ENCODE measurements at places on chromosomes 2 and 18.

DNA sequence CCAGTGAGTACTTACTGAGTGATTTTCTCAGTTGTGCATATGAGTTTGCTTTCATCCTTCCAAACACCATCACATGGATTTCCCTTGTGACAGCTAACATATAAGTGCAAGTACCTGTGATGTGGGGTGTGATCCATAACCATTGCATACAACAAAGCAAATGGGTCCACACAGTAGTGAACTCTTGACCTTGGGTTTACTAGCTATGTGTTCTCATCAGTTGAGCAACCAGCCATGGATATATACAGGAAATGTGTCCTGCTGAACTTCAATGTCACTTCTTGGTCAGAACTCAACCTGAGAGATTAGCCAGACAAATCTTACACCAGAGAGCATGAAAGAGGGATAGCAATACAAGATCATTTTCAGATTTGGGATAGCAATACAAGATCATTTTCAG, 420.9 kb upstream of the KCNH7 start:
- no peak for DNase-seq

- DNase-seq = no peak
These were observed 33.7 kb downstream of the G6PC2 start for GRCh38 chr2:168934826-168935225.

- DNase-seq = no peak
These were observed 40.8 kb upstream of the ARHGAP15 start for GRCh38 chr2:143088388-143088787.

- DNase-seq = no peak
These were observed 165.7 kb upstream of the SLC14A2 start for GRCh38 chr18:45449418-45450227.

- DNase-seq = no peak
These were observed 157.0 kb upstream of the SH3BP4 start for GRCh38 chr2:234794866-234795265.

- DNase-seq = no peak
These were observed 193.3 kb downstream of the FSHR start for GRCh38 chr2:48961009-48961408.

DNA sequence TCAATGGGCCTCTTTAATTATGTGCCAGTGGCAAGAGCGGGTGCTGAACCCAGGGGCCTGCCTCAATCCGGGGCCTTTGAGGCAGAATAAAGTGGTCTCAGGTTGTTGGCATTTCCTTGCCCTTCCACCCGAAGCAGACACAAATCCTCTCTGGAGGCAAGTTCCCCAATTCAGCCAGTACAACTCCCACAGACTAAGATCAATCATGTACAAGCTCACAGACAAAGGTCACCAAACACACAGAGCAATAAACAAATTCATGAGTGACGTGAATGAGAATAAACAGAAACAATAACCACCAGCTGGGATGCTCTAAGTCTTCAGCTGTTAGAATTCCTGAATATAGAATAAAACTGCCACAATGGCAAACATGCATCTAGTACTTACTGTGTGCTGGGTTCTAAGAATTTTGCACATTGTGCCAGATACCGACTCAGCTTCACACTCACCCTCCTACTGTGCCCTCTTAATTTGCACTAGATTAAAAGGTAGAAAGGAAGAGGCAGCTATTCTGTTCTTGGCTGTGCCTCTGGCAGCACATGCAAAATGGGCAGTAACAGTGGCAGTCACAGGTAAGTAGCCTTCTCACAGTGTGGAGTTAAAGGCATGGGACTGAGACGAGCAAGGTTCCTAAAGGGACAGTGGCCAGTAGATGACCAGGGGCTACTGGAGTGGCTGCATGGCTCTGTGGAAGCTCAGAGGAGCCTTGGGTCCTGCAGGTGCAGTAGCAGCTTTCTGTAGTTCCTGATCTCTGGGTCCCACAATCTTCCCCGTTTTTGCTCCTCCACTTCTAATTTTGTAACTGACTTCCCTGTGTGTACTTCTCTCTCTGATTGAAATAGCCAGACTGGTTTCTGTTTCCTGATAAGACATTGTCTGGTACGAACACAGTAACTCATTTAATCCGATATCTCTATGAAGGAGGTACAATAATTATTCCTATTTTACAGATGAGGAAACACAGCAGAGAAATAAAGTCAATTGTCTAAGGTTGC, 34.6 kb upstream of the IL1B start:
- no peak for DNase-seq

DNA sequence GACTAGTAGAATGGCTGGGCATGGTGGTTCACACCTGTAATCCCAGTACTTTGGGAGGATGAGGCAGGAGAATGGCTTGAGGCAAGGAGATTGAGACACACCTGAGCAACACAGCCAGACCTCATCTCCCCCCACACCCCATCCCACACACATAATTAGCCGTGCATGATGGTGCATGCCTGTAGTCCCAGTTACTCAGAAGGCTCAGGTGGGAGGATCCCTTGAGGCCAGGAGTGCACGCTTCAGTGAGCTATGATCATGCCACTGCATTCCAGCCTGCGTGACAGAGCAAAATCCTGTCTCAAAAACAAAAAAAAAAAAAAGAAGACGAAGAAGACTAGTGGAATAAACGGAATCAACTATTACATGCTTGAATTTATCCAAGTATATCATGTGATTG, 150.0 kb downstream of the STK39 start:
- DNase-seq = no peak

GRCh38 chr2:183248866-183249567, 124.8 kb downstream of the NUP35 start:
- DNase-seq = no peak

DNA sequence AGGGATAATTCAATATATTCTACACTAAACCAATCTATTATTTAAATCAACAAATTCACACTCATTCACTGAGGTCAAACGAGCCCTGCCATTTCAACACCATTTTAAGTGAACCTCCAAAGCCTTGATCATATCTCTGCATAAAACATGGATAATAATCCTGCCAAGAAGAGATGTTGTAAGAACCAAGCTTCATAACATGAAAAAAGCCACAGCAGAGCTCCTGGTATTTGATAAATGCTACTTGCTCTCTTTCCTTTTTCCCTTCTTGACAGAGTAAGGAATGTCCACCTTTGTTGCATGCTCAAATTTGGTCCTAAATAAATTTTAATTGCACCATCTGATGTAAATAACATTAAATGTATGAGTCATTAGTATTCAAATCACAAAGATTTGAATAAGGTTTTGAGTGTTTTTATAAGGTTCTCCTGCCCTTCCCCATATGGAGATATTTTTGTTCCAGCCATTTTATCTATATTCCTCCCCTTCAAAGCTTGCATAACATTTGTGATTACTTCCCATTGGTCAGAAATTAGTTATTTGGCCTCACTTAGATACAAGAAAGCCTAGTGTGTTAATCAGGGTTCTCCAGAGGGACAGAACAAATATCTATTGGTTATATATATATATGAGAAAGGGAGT, 318.8 kb downstream of the RND3 start:
- DNase-seq = no peak

GRCh38 chr2:149075853-149076252, 37.4 kb downstream of the LYPD6B start:
- no peak for DNase-seq

GRCh38 chr2:157325786-157326185, at the start of gene ERMN:
TSS of gene ERMN (minus strand) at chr2:157325824. CDS start at chr2:157325642, 182 bp downstream.
- no peak for DNase-seq

GRCh38 chr2:10410001-10410822, 37.9 kb downstream of the ODC1 start:
- DNase-seq = no peak

- no peak for DNase-seq
These were observed 260.8 kb downstream of the RDH14 start for GRCh38 chr2:18299423-18300212.

- DNase-seq = no peak
These were observed 157.4 kb downstream of the MYO3B start for GRCh38 chr2:170335351-170335750.

DNA sequence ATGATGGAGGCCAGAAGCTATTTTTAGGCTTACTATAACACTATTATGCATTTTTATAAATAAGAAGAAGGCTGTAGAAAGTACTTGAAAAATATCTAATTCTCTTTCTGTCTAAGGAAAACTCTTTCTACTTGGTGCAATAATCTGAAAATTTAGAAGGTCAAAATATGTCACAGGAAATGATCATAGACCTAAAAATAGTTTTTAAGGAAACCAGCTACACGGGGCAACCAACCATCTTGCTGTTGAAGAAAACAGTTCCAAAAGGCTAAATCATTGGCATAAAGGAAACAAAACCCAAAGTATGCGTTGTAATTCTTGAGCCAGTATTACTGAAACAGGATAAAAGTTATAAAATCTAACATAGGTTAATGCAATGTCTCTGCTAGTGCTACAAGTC, 40.2 kb downstream of the SOCS6 start:
- DNase-seq = no peak

DNA sequence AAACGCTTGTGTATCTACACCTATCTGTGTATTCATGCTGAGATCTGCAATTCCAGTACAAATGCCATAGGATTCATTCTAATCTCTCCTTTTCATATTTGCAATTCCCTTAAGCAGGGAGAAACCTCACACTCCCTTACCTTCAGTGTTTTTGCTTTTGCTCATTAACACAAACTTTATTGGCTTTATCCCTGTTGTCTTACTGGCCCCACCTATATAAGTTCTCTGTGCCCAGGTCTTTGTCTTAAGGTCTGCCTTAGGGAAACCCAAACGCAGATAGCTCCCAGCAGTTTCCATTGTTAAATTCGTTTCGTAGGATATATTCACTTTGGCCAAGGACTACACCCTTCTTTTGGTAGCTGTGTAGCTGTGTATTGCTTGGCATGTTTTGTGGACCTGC, 4.0 kb upstream of the SNORC start:
- DNase-seq = no peak

- DNase-seq = no peak
These were observed 151.6 kb downstream of the RAPGEF4 start for GRCh38 chr2:172887280-172887679.

GRCh38 chr2:190221429-190221828, 98.2 kb downstream of the HIBCH start:
- no peak for DNase-seq

DNA sequence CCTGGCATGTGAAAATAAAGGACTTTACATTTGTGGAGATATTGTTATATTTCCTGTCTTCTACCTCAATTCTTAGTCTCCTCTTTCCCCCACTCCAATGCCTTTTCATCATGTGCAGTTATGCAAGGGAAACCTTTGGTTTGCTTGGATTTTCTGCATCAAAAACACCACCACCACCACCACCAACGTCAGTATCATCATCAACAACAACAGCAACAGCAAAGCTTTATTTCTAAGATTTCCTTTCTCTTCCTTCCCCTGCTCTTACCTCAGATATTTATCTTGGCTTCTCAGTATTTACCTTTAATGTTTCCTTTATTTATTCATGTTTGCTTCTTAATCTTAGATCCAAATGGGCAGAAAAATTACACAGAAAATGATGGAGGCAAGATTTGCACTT, 26.1 kb downstream of the CXCR4 start:
- DNase-seq = no peak

GRCh38 chr2:50720697-50721315, 311.1 kb downstream of the NRXN1 start:
- DNase-seq = no peak

GRCh38 chr2:43851011-43851980, 12.5 kb downstream of the ABCG8 start:
- DNase-seq = no peak

- no peak for DNase-seq
These were observed 21.6 kb upstream of the SPATA3 start for GRCh38 chr2:230974096-230974913.

- no peak for DNase-seq
These were observed 448.7 kb upstream of the NETO1 start for GRCh38 chr18:73316513-73316912.

DNA sequence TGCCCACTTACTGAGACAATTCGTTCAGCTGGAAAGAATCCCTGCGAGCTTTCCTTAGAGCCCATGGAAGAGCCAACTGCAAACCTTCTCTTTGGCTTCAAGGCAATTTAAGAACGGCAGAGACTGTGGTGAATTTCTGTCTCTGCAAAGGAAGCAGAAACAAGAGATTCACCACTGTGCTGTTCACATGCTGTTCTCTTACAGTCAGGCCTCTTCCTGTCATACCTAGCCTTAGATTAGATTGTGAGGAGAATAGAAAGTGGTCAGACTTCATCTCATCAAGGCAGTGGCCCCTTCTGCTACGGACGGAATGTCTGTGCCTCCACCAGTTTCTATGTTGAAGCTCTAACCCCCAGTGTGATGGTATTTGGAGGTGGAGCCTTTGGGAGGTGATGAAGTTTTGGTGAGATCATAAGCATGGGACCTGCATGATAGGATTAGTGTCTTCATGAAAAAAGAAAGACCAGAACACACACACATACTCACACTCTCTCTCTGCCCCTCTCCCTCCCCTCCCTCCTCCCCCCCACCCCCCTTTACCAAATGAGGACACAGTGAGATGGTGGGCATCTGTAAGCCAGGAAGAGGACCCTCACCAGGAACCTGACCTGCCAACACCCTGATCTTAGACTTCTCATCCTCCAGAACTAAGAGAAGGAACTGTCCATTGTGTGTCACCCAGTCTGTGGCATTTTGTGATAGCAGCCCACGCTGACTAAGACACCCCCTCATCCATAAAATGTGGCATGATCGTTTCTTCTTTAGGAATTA, 45.6 kb upstream of the NRP2 start:
- no peak for DNase-seq

GRCh38 chr18:22563164-22563583, 145.5 kb upstream of the CTAGE1 start:
- no peak for DNase-seq

DNA sequence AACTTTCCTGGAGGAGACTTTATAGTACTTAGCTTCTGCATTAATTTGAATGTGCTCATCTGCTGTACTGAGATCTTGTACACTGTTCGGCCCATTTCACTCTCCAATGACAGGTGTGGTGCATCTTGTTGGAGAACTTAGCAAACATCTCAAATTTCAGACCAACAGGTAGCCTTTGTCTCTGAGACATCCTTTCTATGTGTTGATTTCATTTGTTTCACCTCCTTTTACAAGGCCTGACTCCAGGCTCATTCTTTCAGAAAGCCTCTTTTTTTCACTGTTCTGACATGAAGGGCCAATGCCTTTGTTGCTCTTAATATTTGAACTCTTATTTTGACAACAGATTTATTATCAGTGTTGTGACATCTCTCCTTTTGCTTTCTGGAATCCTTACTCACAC, 271.8 kb upstream of the FANCL start:
- no peak for DNase-seq

DNA sequence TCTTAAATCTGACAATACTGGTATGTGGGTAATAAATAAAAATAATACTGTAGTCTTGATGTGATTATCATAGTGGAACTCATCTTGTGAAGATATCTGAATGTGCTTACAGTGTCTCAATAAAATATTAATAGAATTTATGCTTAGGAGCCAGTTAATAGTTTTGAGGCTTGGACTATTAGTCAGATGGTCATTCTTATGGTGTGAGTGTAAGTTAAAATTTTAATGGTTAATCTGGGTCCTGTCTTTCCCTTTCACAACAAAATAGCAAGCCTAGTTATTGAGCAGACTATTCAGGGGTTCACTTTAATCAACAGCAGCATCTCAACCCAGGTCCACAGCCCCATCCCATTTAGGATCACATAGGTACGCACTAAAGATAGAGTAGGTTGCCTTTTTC, 138.9 kb downstream of the HAUS1 start:
- DNase-seq = no peak

GRCh38 chr2:240226672-240227537, 86.4 kb upstream of the OTOS start:
- no peak for DNase-seq
